ENCODE measurements at places on chromosomes 7 and 10.

DNA sequence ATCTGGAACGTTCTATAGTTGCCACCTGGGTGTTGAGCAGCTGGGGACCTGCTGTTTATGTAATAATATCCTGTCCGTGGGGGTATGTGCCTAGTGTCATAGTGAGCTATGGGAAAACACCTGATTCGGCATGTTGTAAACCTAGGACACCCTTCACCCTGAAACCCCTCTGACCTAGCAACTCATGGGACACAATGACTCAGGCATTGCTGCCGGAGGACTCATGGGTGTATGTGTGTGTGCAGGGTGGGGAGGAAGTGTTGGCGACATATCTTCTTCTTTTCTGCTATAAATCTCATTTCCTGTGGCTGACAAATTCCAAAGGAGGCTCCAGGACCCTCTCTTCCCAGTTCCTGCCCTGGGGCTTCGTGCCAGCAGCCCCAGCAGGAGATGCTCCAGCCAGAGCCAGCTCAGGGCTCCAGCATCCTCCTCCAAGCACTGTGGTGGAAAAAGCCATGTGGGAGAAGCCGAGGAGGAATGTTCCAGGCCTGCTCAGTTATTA, 77.0 kb upstream of the PODXL start:
- DNase-seq, result no peak

- no peak for DNase-seq
Measured at GRCh38 chr7:17951742-17952254, 11.5 kb upstream of the SNX13 start.

DNA sequence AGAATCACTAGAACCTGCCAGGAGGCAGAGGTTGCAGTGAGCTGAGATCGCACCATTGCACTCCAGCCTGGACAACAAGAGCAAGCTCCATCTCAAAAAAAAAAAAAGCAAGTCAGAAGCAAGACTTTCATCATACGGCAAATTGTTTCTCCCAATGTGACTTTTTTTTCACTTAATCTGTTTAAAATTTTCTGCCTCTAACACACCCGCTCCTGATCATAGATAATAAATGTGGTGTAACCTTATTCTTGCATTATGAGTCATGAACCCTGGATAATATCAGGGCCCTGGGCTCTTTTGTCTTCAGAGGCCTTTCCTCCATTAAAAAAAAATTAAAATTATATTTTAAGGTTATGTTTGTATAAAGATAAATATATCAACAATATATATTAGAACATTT, 111.4 kb upstream of the JCAD start:
- DNase-seq, result no peak

DNA sequence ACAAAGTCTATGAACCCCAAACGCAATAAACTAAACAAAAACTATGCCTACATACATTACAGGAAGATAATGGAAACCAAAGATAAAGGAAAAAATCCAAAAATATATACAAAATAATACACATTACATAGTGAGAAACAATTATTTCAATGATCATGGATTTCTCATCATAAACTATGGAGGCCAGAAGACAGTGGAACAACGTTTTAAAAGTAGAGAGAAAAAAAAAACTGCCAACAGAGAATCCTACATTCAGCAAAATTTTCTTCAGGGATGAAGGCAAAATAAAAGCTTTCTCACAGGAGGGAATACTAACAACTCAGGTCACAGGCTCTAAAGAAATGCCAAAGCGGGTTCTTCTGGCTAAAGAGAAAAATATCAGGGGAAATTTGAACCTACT, 42.9 kb upstream of the FAM13C start:
- DNase-seq, result no peak

DNA sequence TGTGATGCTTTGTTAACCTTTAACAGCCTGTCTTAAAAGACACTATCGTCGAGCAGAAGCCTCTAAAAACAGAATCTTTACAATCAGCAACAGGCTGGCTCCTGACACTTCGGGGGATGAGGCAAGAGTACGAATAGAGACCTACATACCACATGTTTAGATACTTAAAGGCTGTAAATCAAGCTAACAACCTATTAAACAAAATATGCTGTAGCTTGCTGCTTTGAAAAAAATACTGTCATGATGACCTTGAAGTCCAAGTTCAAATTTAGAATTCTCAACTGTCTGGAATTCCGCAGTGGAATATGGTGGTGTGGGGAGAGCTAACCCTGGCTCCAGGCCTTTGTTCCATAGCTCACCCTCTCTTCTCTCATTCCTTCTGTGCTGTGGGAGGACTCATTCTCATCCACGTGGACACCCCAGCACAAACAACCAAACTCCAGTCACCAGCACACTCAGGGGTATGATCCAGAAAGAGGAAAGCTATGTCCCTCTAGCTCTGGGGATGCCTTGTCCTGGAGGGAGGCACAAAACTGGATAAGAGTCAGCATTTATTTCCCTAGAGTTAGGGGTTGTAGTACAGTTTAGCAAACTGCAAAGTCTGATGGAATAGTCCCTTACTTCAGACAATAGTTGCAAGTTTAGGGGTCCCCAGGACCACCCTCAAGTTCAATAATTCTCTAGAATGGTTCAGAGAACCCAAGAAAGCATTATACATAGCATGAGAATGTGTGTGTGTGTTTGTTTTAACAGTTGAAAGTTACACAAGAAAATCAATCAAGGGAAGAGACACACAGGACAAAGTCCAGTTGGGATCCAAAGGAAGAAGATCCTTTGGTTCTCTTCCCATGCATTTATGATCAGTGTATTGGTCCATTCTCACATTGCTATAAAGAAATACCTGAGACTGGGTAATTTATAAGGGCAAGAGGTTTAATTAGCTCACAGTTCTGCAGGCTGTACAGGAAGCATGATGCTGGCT, 196.1 kb upstream of the SVIL start:
- no peak for DNase-seq

Measured in neural progenitor cell (in vitro differentiated cells).